AG09309 (cell line): ENCODE measurements at places on chromosomes 4 and X.
A peak's percentile ranks its signal among the peaks of the same experiment; 100 is the strongest.

DNA sequence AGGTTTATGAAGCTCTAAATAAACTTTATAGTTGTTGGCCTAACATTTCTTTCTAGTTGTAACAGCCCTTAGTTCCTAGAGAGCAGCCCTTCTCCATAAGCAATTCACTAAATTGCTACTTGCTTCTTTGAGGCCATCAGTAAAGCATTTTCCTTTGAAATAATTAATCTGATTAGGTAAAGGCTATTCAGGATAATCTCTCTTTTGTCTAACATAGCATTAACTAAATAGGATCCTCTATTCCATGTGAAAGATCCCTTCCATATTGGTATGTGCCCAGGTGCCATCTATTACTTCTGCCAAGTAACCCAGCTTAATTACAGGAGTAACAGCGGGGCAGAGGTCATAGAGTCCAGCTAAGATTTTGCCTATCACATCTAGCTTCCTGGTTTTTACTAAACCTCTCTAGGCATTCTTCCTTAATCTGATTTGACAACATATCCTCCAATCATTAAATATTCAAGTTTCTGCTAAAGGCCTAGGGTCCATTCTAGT is 1408.0 kb downstream of the PCDH18 start:
- no peak for DNase-seq

DNA sequence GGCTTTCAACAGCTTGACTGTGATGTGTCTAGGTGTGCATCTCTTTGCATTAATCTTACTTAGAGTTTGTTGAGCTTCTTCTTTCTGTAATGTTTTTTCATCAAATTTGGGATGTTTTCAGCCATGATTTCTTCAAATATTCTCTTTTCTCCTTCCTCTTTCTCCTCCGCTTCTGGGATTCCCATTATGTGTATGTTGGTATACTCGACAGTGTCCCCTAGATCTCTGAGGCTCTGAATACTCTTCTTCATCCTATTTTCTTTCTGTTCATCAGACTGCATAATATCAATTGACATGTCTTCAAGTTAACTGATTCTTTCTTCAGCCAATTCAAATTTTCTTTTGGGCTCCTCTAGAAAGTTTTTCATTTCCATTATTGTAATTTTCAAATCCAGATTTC is 25.9 kb downstream of the STPG2 start:
- DNase-seq = no peak

- no peak for DNase-seq
Observed at GRCh38 chr4:22688236-22688635, 4.5 kb upstream of the GBA3 start.

- DNase-seq = no peak
Observed at GRCh38 chr4:67983333-67983732, 20.0 kb upstream of the TMPRSS11A start.

DNA sequence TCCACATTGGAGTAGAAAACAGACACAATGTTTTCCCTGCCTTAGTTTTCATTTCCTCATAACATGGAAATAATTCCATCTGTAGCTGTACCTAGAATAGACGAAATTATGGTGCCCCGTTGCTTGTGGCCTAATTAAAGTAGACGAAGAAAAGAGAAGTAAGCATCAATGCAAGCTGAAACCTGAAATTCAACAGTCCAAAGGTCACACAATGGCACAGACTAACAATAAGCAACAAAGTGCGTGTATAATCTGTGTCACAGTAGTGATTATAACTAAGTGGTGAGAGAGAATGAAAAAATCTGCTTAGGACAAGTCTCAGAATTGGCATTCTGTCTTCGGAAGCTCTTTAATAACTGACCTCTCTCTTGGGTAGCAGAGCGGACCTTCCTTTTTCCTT is 24.3 kb downstream of the MAGEB17 start:
- no peak for DNase-seq

DNA sequence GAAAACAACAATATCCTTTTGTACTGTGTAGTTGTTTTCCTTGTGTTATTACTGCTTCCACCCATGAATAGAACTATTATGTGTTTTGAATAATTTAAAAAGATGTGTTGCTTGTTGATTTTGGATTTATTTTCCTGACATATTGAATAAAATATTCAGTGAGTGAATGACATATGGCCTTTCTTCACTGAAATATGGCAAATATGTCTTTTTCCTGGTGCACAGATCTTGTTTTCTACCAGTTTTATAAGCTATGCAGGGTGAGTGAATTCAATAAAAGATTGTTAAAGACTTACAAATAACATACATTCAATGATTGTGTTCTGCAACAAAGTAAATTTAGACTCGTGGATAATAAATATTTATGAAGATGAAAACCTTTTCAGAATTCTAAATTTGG is 1216.3 kb upstream of the ADGRL3 start:
- no peak for DNase-seq

DNA sequence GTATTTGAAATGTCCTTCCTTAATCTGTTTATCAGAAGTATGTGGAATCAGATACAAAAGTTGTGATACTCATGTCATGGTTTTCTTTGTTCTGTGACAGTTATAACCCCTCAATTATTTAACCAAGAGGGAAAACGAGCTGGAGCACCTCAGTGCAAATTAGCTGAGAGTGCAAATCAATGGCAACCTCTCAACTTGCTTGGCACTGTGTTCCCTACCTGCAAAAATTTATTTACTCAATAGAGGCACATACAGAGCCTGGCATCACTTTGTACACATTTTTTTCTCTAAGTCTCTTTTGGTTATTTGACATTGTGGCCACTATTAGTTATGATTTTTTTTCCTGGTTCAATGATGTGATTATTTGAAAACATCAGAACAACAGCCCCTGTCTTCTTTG is 186.2 kb downstream of the STIM2 start:
- DNase-seq = no peak

- no peak for DNase-seq
Observed at GRCh38 chr4:5292101-5292500, 240.8 kb downstream of the STK32B start.

- DNase-seq = no peak
Observed at GRCh38 chrX:150768580-150769190, 75.5 kb downstream of the MTMR1 start.

DNA sequence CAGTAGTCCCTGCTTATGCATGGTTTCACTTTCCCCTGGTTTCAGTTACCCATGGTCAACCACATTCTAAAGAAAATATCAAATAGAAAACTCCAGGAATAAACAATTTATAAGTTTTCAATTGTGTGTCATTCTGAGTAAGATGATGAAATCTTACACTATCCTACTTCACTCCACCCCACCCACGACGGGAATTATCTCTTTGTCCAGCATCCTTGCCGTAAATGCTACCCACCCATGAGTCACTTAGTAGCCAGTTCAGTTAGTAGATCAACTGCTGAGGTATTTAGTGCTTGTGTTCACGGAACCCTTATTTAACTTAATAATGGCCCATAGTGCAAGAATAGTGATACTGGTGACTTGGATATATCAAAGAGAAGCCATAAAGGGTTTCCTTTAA is 91.4 kb downstream of the KLHL13 start:
- DNase-seq = no peak

- no peak for DNase-seq
Observed at GRCh38 chr4:106507440-106507839, 138.9 kb upstream of the GIMD1 start.

- no peak for DNase-seq
Observed at GRCh38 chr4:101172369-101172768, 175.0 kb downstream of the PPP3CA start.

- peak; percentile 13 for DNase-seq
Observed at GRCh38 chrX:18390941-18391538, 34.4 kb upstream of the CDKL5 start.

GRCh38 chr4:36242629-36243354 is 1.5 kb downstream of the ARAP2 start:
- DNase-seq = no peak

GRCh38 chr4:59650861-59651260 is 1549.3 kb upstream of the ADGRL3 start:
- no peak for DNase-seq

DNA sequence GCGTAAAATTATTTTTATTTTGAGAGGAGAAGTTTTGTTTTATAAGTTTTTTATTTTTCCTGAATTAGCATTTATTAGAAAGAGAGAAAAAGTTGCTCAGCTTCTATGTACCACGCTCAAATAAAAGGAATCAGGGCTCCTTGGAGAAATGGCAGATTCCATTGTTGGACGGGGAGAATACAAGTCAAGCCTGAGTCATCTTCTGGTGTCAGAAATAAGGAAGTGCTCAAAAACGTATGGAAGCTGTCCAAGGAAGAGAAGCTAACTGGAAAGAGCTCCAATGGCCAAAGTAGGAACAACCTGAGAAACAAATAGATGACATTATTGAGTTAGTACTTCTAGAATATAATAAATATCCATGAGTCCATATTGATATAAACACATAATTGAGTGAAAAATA is 89.3 kb upstream of the NEIL3 start:
- no peak for DNase-seq

GRCh38 chrX:151700581-151700980 is 5.3 kb downstream of the PRRG3 start:
- DNase-seq = no peak

DNA sequence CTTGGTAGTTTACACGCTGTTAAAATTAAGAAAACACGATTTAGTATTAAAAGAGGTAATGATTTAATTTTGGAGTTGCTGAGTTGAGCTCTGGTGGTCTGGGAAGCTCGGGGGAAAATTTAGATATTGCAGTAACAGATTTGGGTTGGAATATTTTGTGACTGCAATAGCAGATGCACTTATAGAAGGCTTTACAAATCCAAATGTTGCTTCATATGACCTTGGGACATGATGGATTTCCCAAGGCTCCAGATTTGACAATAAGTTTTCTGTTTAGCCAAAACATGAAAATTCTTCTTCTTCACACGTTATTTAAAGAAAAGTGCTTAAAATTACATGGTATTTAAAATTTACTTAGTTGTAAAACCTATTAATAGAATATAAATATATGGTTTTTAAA is 302.0 kb downstream of the SPRY1 start:
- DNase-seq = no peak

DNA sequence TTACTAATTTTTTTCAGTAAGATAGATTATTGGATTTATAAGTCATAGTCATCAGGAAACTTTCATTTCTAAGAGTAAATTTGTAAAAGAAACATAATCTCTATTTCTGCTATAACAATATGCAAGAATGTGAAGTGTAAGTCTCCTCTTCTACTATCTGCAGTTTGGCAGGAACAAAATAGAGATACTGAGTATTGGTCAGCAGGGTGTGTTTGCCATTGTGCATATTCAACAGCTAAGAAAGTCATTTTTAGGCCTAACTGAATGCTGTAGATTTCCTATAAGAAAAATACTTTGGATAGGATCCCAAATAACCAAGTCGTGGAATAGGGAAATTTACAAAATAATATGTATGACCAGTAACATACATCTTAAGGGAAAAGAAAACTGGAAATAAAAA is 253.3 kb upstream of the EPHA5 start:
- no peak for DNase-seq

DNA sequence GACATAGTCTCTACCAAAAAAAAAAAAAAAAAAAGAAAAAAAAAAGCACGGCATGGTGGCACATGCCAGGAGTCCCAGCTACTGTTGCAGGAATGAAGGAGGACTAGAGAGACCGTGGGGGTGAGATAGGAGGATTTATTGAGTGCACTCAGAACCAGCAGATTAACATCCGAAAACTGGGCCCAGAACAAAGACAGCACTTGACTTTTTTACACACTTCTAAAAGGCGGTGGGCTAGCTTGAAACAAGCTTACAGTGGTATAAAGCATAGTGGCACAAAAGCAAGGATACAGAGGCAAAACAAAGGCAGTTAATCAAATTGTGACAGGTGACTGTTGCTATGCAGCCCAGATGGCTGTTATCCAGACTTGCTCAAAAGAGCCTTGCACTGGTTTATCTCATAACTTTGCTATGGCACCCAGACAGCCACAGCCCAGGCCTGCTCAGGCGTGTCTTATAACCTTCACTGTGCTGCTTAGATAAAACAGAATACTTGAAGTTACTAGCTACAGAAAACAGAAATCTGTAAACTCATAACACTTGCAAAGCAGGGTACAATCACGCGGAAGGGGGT is 9.9 kb upstream of the PI4K2B start:
- DNase-seq = no peak

DNA sequence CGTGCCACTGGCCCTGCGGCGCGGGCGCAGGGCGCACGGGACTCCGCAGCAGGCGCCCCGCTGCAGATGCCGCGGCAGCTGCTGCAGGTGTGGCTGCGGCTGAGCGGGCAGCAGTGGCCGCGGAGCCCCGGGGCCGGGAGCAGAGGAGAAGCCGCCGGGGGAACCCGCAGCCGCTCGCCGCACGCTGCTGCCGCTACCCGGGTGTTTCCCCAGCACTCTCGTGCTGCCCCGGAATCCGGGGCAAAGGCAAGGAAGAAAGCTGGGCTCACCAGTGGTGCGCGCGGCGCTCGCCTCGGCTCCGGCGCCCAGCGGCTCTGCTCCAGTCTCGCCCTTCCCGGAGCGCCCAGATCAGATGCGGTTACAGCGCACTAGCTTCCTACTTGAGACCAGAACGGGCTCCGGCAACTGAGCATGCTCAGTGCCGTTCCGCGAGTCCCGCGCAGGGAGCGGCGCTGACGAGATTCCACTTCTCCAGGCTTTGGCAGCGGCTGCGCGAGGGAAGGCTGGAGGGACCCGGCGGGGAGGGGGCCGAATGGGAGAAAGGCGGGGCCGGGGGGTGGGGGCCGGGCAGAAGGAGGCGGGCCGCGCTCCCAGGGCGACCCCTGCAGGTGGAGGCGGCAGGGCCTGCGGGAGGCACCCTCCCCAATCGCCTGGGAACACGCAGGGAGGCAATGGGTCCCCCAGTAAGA is at the start of gene APBB2:
APBB2 (minus strand) TSS at position 407 of the 689 bp plus-strand sequence. CDS start 181,288 bp downstream, outside the sequence.
- peak; percentile 84 for DNase-seq

- no peak for DNase-seq
Observed at GRCh38 chr4:106801386-106801785, 234.7 kb downstream of the DKK2 start.

DNA sequence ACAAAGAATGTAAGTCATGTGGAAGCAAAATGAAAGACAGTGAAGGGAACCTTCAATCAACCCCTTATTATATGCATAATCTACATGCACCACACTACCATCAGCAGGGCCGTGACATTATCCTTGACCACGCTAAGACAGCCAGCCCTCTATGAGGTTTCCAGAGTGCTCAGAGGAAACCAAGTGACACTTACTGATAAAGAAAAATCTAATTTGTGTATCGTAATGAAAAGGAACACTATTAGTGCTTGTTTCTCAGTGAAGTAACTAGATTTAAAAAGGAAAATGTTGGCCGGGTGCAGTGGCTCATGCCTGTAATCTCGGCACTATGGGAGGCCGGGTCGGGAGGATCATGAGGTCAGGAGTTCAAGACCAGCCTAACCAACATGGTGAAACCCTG is 56.4 kb downstream of the ABCG2 start:
- no peak for DNase-seq

DNA sequence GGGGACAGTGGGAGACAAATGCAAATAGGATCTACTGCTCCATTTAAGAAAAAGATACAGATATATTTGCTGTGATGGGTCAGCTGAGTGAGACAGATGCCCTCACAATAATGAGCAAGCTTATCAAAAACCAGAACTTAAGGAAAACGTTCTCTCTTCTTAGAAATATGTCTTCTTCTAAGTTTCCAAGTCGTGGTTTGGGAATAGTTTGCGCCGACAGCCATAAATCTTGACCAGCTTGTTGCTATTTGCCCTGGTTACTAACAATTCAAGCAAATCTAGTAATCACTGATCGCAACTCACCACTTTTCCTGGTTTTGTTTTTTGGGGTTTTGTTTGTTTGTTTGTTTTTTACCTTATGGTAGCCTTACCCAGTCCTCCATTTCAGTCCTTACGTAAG is 67.6 kb upstream of the GUCY1A1 start:
- DNase-seq = no peak

- peak; percentile 83 for DNase-seq
Observed at GRCh38 chr4:176845636-176846035, 52.9 kb upstream of the VEGFC start.

GRCh38 chr4:80685214-80685613 is 345.3 kb upstream of the BMP3 start:
- no peak for DNase-seq
